ENCODE measurements at places on chromosomes 2 and 18.

- H3K36me3 ChIP-seq: no peaks in the 10 kb centered on the region
- peaks cover 4% of the 10 kb centered on the region for H3K4me1 ChIP-seq
- H3K27me3 ChIP-seq: no peaks in the 10 kb centered on the region
- H3K4me3 ChIP-seq: no peak overlapping the region
These were observed 77.3 kb downstream of the TNFRSF11A start for GRCh38 chr18:62402342-62402948.

DNA sequence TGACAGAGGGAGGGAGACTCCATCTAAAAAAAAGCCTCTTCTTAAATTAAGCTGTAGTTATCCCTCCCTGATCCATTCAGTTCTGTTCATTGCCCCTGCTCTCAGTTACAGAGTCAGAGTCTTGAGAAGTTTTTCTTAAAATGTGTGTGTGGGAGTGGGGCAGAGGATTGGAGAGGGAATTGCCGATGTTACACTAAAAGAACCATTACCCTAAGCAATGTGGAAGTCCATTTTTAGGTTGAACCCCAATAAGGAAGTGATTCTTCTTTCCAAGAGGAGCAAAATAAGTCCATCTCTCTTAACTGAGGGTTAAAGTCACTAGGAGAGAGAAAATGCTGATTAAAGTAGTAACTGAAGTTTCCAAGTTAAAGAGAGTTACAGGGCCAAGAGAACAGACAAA is 21.2 kb upstream of the THOC1 start:
- DNase-seq: no peak
- H3K4me3 ChIP-seq: no peak overlapping the region
- H3K4me1 ChIP-seq: peaks cover 9% of the 10 kb centered on the region
- peaks cover 19% of the 10 kb centered on the region for H3K27me3 ChIP-seq
- H3K36me3 ChIP-seq: no peaks in the 10 kb centered on the region
- H3K27ac ChIP-seq: no peak overlapping the region

GRCh38 chr2:52391621-52392020 is 1359.7 kb upstream of the NRXN1 start:
- H3K4me3 ChIP-seq: no peak overlapping the region
- no peaks in the 10 kb centered on the region for H3K27me3 ChIP-seq
- H3K36me3 ChIP-seq: no peaks in the 10 kb centered on the region
- no peaks in the 10 kb centered on the region for H3K4me1 ChIP-seq
- no peak overlapping the region for H3K27ac ChIP-seq

DNA sequence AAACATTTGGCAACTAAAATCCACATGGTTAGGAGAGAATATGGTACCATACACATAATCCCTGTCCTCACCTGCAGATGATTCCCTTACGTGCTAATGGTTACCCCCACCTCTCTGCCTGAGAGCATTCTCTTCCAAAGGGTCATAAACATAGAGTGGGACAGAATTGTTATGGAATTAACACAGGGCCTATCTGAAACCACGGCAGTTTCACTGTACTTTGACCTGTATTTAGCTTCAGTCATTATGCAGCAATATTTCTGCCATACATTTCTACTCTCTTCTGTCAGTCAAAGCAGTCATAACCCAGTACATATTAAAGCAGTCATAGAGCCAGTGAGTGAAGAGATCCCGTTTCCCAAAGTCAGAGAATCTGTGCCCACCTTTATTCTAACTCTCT is 1128.9 kb upstream of the NXPH2 start:
- H3K27ac ChIP-seq: no peak overlapping the region
- no peak for DNase-seq
- H3K36me3 ChIP-seq: no peaks in the 10 kb centered on the region
- H3K4me3 ChIP-seq: no peak overlapping the region
- H3K4me1 ChIP-seq: no peaks in the 10 kb centered on the region
- no peaks in the 10 kb centered on the region for H3K27me3 ChIP-seq

DNA sequence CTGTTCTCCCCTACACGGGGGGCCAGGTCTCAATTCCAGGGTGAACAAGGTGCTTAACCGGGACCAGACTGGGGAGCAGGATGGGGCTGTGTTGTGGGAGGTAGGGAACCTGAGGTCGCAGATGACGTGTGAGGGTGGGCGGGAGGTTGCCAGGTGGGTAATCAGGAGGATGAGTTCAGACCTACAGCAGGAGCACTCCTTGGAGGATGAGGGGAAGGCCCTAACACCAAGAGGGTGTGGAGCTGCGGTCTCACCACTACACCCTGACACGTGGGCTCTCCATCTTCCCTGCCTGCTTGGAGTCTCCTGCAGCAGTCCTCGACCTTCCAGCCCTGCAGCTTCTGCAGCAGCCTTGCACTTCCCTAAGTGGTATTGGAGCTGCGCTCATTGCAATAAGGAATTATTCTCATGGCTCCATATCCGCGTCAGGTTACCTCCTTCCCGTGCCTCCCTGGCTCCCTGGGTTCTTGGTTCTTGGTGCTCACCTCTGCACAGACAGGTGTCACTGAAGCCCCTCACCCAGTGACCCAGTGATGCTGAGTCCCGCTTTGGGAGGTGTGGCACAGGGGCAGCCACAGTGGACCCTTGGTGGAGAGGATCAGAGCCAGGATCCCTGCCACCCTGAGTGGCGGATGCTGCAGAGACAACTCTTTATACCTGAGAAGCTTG is 15.5 kb downstream of the SH3BP4 start:
- no peaks in the 10 kb centered on the region for H3K36me3 ChIP-seq
- peaks cover 21% of the 10 kb centered on the region for H3K27me3 ChIP-seq
- H3K4me1 ChIP-seq: no peaks in the 10 kb centered on the region
- no peak overlapping the region for H3K4me3 ChIP-seq
- no peak overlapping the region for H3K27ac ChIP-seq

DNA sequence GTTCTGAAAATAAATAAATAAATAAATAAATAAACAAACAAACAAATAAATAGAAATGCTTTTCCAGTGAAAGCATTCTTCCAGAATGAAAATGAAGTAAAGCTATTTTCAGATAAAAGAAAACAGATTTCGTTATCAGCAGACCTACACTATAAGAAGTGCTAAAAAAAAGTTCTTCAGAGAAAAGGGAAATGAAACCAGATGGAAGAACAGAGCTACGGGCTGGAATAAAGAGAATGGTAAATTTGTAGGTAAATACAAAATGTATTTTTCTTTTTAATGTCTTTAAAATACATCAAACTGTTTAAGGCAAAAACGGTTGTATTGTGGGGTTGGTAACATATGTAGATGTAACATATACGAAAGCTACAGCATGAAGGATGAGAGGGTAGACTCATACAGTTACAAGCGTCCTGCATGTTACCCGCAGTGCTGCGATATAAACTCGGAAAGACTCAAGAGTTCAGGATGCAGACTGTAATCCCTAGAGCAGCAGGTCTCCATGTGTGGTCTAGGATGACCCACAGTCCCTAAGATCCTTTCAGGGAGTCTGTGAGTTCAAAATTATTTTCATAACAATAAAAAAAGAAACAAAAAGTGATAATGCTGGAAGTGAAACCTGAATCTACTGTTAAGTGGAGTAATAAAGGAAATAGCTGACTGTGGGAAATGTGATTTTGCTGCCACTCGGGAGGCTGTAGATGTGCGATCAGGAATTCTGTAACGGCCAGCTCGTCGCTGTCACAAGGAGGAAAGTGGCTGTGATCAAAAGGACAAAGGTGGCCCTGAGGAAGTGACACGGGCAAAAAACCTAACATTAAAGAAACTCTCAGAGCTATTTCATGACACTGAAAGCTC is 5.3 kb upstream of the RAB12 start:
- H3K27ac ChIP-seq: peak overlapping the region; percentile 54
- no peaks in the 10 kb centered on the region for H3K36me3 ChIP-seq
- H3K27me3 ChIP-seq: peaks cover 28% of the 10 kb centered on the region
- DNase-seq: no peak

DNA sequence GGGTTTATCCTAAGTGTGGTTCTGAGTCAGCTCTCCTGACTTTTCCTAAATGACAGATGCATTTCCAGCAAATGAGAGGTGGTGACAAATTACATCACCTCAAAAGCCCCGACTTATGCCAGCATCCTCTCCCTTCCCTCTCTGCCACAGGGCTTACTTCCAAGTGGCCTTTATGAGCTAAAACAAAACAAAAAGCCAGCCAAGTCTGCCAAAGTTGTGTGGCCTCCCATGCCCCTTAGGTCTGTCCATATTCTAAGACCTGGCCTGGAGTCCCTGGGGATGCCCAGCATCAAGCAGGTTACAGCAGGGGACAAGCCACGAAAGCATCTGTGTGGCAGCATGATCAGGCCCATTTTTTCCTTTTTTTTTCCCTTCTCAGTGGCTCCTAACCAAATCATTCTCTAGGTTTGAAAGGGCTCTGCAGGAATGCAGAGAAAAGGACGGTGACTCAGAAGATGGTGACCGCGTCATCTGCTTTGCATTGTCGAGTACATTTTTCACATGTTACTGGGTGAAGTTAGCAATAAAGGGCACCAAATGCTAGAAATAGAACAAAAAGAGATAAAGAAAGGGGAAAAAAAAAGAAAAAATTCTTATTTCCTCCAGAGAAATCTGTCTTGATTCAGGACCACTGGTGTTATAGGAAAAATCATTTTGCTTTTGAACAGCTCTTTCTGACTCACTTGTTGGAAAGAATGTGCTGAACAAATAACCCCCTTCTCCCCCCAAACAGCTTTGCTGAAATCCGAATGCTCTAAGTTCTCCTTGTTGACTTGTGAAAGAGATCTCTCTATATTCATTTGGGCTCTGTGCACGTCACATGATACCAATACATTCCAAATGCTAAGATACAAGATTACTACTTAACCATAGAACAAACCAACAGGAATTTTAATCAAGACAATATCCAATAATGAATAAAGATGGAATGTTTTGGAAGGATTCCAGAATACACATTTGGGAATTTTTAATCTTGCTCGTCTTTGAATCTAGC is 178.7 kb downstream of the EN1 start:
- H3K27ac ChIP-seq: no peak overlapping the region
- H3K4me1 ChIP-seq: no peaks in the 10 kb centered on the region
- no peaks in the 10 kb centered on the region for H3K27me3 ChIP-seq
- no peak overlapping the region for H3K4me3 ChIP-seq

Measured in activated naive CD8-positive, alpha-beta T cell treated with anti-CD3 and anti-CD28 coated beads for 36 hours (primary cell).